ENCODE measurements at places on chromosomes 2 and 18.

DNA sequence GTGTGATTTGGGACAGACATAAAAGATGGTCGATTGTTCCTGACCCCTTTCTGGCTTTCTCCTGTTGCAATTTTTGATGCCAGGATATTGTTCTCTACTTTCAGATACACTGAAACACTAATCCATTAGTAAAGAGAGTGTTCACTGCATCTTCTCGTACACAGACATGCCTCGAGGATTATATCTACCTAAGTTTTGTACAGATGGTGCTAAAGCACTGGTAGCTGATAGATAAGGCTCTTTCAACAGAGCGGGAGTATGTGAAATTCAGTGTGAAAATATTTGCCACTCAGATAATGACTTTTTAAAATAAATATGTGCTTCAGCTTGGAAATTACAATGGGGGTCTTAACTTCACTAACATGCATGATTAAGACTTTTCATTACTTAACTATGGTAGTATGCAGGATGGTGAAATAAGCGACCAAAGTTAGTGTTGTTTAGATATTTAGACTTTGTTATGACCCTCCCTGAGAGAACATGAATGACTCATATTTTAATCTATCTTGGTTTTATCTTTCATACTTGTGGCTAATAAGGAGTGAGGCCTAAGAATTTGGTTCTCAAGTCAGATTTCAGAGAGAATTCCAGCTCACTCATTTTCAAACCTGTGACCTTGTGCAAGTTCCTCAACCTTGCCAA is 474.9 kb downstream of the NRXN1 start:
- no peak for DNase-seq

GRCh38 chr2:225226441-225226840 is 173.1 kb upstream of the NYAP2 start:
- DNase-seq = no peak

DNA sequence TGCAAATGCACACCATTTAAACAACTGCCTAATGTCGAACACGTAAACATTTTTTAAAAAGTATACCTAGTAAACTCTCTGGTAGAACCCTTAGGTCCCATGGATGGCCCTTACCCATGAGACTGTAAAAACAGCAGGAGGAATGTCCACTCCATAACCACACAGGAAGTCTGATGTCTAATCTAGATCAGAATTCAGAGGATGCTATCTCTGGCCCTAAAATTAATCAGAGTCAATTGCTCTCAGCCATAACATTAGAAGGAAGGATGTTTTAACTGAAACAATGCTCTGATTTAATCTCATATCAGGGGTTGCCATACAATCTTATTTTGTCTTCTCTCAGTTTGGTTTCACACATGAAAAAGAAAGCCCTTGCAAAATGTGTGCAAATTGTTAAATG is 416.3 kb upstream of the PIK3C3 start:
- no peak for DNase-seq

DNA sequence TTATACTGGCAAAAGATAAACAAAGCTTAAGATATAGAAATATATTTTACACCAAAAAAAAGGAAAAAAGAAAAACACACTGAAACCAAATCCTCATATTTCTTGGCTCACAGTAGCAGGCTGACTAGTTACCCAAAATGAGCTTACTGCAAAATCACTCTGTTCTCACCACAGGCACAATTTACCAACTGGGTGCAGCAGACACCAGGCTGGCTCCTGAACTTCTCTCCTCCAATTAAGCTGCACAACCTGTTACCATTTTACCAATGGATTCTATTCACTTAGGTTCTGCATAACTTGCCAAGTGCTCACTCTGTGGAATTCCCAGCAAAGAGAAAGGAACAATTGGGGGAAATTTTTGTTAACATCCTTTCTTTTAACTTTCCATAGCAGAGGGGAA is 679.3 kb downstream of the ZEB2 start:
- DNase-seq = no peak

GRCh38 chr2:74715880-74716279 is 61.8 kb downstream of the SEMA4F start:
- DNase-seq = no peak

DNA sequence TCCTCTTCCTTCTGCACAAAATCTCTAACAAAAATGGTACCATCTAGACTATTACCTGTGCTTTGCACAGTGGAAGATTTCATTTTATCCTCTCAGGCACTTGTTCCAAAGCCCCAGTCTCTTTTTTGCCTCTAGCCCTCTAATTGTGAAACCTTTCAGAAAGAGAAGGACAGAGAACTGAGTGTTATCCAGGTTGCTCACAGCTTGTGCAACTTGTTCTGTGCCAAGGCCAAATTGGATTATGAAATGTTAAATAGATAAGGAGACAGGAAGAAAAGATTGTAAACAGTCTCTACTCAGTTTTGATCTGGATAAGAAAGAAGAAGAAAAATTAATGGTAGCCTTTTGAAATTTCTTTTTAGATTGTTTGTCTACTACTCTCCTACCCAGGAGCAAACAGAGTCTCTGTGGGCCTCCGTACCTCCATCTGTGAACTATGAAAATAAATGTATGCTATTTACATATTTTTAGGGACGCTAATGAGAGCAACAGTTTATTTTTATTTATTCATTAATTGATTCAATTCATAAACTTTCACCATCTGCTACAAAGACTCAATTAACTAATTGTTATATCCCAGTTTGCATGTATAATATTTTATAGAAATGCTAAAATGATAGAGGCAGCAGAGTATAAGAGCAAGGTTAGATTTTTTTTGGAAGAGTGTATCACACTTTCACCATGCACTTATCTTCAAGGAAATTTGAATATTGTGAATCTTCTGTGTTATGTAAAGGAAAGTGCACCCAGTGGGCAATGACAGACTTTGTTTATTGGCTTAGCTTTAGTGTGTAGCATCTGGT is 339.0 kb upstream of the ETAA1 start:
- DNase-seq = no peak

DNA sequence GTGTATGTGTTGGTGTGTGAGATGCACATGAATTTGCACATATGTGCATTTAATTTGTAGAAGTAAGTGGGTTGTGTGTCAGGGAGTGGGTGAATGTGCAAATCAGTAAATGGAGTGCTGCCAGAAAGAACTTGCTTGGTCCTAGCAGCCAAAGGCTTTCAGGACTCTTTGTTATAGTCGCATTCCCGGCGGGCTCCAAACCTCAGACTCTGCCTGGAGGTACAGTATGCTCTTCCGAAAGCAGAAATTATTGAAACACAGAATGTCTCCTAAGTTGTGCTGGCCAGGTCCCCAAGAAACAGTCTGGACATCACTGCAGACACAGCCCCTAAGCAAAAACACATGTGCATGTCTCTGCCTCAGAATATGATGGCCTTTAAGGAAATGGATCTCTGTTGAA is 232.4 kb downstream of the INSIG2 start:
- DNase-seq = no peak

DNA sequence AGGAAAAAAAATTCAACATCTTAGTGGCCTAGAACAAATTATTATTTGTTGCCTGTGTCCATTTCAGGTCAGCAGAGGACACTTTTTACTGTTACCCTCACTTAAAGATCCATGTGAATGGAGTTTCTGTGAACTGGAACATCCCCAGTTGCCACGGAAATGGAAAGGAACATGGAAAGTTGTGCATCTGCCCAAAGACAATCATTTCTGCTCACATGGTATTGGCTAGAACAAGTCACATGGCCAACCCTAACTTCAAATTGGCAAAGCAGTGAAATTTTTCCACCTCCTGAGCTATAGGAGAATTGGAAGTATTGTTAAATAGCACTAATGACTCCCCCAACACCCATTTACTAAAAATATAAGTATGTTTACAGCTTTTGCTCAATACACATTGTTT is 71.2 kb upstream of the CCBE1 start:
- DNase-seq = no peak

GRCh38 chr2:71801969-71802368 is 345.7 kb downstream of the CYP26B1 start:
- no peak for DNase-seq

- no peak for DNase-seq
These were observed 578.7 kb upstream of the NETO1 start for GRCh38 chr18:73446502-73446901.

DNA sequence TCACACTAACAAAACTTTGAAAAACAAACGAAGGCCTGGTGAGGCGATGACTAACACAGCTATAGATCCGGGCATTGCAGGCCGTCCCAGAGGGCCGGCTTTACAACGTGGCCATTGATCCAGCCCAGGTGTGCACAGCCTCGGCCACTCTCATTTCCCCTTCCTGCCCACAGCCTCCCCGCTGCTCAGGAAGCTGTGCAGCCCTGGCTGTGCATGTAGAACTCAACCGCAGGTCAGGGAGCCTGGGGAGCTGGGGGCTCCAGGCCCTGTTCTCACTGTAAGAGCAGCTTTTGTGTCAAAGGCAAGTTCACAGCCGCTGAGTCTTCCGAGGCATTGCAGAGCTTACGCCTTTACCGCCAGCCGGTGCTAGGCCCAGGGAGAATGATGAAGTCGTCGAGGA is 87.2 kb downstream of the LONRF2 start:
- DNase-seq = peak; percentile 37

- DNase-seq = no peak
These were observed 534.8 kb upstream of the CDH7 start for GRCh38 chr18:65215865-65216466.

- no peak for DNase-seq
These were observed 5.3 kb upstream of the NEU4 start for GRCh38 chr2:241803387-241804325.

DNA sequence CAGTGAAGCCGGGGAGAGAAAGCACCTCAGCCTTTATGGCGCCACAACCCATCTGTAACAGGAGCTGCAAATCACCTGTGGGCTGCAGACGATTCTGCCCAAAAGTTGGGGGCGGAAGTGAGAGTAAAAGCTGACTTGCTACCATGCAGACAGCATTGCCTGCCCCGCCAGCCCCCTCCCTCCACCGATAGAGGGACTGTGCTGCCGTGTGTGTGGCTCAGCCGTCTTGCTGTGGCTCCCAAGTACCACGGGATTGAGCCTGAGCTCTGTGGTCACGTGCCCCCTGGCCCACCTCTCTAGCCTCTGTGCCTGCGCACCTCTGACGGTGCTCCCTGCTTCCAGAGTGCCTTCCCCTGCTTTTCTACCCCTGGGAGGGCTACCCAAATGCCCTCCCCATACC is 79.6 kb downstream of the GLI2 start:
- DNase-seq = no peak

DNA sequence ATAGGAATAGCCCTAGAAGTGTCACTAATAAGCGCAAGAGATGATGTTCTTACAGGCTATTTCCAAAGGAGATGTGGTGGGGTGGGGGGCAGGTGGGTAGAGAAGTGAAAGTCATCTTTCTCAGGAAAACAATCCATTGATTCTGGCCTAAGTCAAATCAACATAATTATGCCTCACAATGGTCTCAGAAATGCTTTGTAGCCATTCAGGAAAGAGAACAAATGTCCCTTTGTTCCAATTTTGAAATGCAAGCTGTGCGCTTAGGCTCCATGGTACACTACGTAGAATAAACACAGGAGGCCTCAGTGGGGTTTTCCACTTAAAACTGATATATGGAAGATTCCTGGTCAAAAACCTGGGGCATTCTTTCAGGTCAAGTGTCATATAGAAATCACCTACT is 529.9 kb upstream of the KLHL29 start:
- DNase-seq = no peak

- no peak for DNase-seq
These were observed 207.5 kb downstream of the STK39 start for GRCh38 chr2:168039881-168040280.

GRCh38 chr2:70975237-70975636 is 3.2 kb upstream of the ANKRD53 start:
- no peak for DNase-seq

GRCh38 chr18:55419132-55419946 is 168.7 kb downstream of the TCF4 start:
- no peak for DNase-seq

GRCh38 chr2:14424478-14425390 is 207.8 kb upstream of the LRATD1 start:
- DNase-seq = no peak

DNA sequence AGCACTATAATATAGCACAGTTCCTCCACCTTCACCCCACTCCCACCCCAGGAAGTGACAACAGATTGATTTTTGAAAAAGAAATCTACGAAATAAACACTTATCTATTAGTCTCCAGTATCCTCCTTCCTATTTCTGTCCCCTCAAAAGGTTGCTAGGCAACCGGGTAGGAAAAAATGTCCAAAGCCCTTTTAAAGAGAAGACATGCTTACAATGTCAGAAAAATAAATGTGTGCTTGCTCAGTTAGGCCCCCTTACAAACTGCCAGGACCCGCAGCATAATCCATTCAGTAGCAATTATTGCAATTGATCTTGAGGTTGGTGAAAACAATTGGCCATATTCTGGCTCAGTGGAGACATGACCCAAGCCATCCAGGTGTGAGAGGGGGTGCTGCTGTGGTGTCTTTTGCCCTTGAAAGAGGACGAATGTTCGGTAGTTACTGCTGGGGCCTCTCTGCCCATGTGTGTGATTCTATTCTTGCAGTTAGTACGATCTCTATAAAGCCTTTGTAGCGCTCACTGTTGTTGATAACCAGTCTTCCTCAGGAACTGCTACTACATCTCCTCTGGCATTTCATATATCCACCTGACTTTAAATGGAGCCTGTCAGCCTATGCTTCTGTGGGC is 144.3 kb downstream of the MYO3B start:
- DNase-seq = no peak

- no peak for DNase-seq
These were observed 95.0 kb downstream of the DGKD start for GRCh38 chr2:233449081-233449901.

- DNase-seq = no peak
These were observed 296.7 kb downstream of the DSEL start for GRCh38 chr18:67219821-67220220.

DNA sequence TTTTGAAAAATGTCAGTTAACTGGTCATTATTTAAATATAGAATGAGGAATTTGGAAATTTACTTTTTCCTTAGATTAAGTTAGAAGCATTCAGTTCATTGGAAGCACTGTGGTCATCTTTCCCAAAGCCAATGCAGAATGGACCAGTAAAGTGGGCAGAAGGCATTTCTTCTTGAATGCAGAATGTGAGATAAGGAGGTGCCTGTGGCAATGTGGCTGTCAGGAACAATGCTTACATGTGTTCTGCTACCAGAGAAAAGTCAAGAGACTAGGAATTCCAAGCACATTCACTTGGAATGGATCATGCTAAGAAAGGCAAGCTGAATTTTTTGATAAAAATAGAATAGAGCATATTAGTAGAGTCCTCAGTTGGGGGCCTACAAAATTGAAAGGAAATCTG is 295.0 kb upstream of the KCNH7 start:
- no peak for DNase-seq

GRCh38 chr2:60320724-60321123 is 232.7 kb downstream of the BCL11A start:
- no peak for DNase-seq

- no peak for DNase-seq
These were observed 21.8 kb upstream of the RGPD4 start for GRCh38 chr2:107804608-107805498.

DNA sequence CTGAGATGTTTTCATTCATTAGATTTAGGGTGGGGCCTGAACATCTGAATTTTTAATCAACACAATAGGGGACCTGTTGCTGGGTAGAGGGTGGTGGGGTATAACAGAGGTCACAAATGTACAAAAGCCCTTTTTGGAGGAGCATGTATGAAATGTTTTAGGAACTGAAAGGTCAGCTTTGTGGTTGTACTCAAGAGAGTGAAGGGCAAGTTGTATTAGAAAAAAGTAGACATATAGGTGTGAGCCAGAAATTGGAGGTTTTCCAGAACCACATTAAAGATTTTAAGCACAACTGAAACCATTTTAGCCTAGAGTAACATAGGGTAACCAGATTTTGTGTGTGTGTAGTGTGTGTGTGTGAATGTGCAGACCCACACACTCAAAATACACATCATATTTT is 62.3 kb downstream of the PTPRM start:
- DNase-seq = no peak

GRCh38 chr18:48036641-48037421 is 106.4 kb upstream of the SMAD2 start:
- DNase-seq = no peak

Data from CD4-positive, alpha-beta T cell treated with Interleukin-6 at 100 ng/mL for 8 hours (primary cell).